Tibial nerve (tissue), 4 donors: ENCODE measurements at places on chromosomes 2 and 18. TPM values are rescaled to one million over a fixed set of nuclear protein-coding genes. Genes with fewer than 3 reads are reported as not detected.
A peak's percentile ranks its signal among the peaks of the same experiment; 100 is the strongest.

GRCh38 chr2:119567292-119567691 is 23.0 kb downstream of the CFAP221 start:
- DNase-seq: no peak
- no peak overlapping the region for H3K27ac ChIP-seq
- no peaks in the 10 kb centered on the region for H3K36me3 ChIP-seq
- no peaks in the 10 kb centered on the region for H3K4me1 ChIP-seq
- no peak overlapping the region for H3K4me3 ChIP-seq

DNA sequence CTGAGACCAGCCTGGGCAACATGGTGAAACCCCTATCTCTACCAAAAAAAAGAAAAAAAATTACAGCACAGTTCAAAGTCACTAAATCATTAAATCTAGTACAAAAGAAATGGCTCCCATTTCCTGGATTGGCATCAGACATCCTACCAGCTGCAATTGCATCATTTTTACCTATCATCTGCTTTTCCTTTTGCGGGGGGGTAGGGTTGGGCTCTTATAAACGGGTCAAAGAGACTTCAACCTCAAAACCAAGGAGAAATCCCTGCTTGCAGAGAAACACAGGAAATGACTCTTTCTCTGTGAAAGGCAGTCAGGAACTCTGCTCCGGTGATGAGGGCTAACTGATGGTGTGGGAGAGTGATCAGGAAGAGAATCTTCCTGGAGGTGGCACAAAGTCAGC is 45.3 kb upstream of the RFX8 start:
- H3K36me3 ChIP-seq: no peaks in the 10 kb centered on the region
- no peak overlapping the region for H3K4me3 ChIP-seq
- no peaks in the 10 kb centered on the region for H3K27me3 ChIP-seq
- H3K27ac ChIP-seq: no peak overlapping the region
- peaks cover 8% of the 10 kb centered on the region for H3K4me1 ChIP-seq

TRABD2A gene
- total RNA-seq: not detected

GRCh38 chr2:66899648-66900047 is 464.7 kb downstream of the MEIS1 start:
- H3K27me3 ChIP-seq: no peaks in the 10 kb centered on the region
- H3K27ac ChIP-seq: no peak overlapping the region
- DNase-seq: no peak
- H3K4me3 ChIP-seq: no peak overlapping the region
- no peaks in the 10 kb centered on the region for H3K36me3 ChIP-seq

DNA sequence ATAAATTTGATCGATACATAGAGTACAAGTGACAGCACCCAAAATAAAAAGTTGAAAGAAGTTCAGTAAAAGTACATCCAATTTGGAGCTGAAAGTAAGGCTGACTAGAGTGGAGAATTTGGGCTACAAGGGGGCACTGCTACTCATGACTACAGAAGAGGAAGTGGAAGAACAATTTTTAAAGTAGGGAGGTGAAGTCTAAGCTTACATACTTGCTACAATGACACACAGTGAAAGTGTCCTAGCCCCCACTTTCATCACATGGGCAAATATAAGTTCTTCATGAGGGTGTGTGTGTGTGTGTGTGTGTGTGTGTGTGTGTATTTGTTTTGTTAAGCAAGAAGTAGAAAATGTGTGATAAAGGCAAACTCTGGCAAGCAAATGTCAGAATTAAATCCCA is 45.7 kb downstream of the MAP3K2 start:
- H3K27ac ChIP-seq: no peak overlapping the region
- peaks cover 18% of the 10 kb centered on the region for H3K36me3 ChIP-seq
- no peaks in the 10 kb centered on the region for H3K27me3 ChIP-seq
- no peaks in the 10 kb centered on the region for H3K4me1 ChIP-seq

DNA sequence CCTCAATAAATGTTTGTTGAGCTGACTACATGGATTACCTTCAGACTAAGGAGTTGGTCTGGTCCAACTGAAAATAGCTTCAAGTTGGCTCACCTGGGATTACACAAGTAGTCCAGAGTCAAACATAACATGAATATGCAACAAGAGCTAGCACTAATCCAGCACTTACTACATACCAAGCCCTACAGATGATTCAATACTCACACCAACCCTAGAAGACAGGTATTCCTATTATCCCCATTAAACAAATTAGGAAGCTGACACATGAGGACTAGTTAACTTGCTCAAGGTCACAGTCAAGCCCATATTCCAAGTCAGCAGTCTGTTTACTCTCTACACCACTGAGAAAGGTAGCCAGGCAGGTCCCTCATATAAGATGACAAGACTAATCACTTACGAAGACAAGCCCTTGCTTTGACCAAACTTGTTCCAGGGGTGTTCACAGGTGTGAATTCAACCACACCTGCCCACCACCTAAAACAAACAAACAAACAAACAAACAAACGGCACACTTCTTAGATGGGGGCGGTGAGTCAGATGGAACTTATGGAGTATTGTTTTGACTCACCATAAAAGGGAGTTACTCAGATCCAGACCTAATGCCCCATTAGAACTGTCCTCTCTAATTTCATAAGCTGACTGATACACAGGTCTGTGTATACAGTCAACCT is 29.1 kb downstream of the TMEM131 start:
- H3K4me1 ChIP-seq: peaks cover 24% of the 10 kb centered on the region
- no peak for DNase-seq
- H3K27me3 ChIP-seq: no peaks in the 10 kb centered on the region
- H3K27ac ChIP-seq: no peak overlapping the region

- H3K4me1 ChIP-seq: peaks cover 11% of the 10 kb centered on the region
- no peak overlapping the region for H3K4me3 ChIP-seq
- no peak for DNase-seq
These were observed 2.0 kb downstream of the DNAJC27 start for GRCh38 chr2:24969784-24970183.

GRCh38 chr2:198591586-198591985 is 787.2 kb downstream of the PLCL1 start:
- H3K4me1 ChIP-seq: no peaks in the 10 kb centered on the region
- no peaks in the 10 kb centered on the region for H3K36me3 ChIP-seq
- H3K27ac ChIP-seq: no peak overlapping the region
- H3K27me3 ChIP-seq: no peaks in the 10 kb centered on the region
- no peak overlapping the region for H3K4me3 ChIP-seq
- no peak for DNase-seq

GRCh38 chr18:45876161-45876560 is 50.7 kb downstream of the SIGLEC15 start:
- H3K27me3 ChIP-seq: no peaks in the 10 kb centered on the region
- no peak overlapping the region for H3K27ac ChIP-seq
- no peaks in the 10 kb centered on the region for H3K4me1 ChIP-seq

TSPYL6 gene
- 1.7 TPM for total RNA-seq

DHRS9 gene
- 0.21 TPM for total RNA-seq

DNA sequence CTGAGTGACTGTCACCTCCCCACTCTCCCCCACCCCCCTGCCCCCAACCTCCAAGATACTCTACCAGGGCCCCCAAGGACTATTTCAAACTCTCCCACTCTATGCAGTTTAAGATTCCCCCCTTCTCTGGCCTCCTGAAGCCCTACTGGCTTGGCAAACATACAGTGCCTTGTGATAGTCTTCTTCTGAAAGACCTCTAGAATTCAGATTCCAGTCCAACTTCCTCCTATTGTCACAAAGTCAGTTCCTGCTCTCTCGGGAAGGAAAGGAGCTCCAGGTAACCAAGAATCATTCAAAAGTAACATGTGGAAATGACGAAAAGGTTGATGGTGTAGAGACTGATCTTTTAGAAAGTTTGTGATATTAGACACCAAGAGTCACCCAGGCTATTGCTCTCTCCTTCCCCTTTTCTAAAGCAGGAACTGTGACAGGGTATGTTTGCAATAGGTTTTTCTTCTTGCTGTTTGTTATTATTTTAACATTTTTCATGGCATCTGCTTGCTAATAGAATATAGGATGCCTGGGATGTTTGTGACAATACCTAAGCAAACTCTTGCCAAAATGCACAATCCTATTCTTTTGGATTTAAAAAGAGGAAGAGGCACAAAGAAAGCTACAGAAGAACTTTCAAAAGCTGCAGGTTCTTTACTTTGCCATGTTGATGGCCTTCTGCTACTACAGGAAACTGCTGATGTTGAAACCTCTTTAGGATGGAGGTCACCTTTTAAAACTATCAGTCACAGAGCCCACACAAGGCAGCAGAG is 93.5 kb upstream of the MGAT4A start:
- H3K4me3 ChIP-seq: no peak overlapping the region
- no peak for DNase-seq
- no peaks in the 10 kb centered on the region for H3K36me3 ChIP-seq

DTYMK gene
- 22.0 TPM for total RNA-seq

LRRTM4 gene
- 8.1 TPM for total RNA-seq

DNA sequence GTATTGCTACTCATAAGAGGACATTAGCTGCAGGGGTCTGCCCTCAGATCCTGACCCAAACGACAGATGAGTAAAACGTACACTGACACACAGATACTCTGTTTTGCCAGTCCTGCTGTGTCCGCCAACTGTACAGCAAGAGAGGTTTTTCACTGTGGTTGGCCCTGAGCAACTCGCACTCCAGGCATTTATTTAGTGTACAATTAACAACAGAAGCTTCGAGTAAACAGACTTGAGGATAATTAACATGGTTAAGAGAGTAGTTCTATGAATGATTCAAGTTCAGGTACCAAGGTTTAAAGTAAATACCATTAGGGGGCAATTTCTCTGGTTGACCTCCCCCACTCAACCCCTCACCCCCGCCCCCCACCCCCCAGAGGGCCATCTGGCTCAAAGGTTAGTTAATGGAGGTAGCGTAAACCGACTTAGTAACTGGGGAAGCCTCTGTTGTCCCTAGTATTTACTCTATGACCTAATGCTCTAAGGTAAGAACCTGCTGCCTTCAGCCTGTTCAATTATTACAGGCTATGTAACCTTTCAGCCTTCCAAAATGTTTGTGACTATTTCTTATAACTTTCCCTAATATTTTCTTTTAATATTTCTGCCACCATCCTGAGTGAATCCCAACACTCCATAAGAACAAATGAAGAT is 103.9 kb upstream of the XIRP2 start:
- no peak overlapping the region for H3K27ac ChIP-seq
- H3K4me3 ChIP-seq: no peak overlapping the region
- H3K4me1 ChIP-seq: no peaks in the 10 kb centered on the region
- no peaks in the 10 kb centered on the region for H3K27me3 ChIP-seq

GRCh38 chr2:156437931-156438410 is 1.8 kb downstream of the GPD2 start:
- H3K27me3 ChIP-seq: no peaks in the 10 kb centered on the region
- peak overlapping the region; percentile 99 for H3K27ac ChIP-seq
- H3K4me3 ChIP-seq: no peak overlapping the region

DNA sequence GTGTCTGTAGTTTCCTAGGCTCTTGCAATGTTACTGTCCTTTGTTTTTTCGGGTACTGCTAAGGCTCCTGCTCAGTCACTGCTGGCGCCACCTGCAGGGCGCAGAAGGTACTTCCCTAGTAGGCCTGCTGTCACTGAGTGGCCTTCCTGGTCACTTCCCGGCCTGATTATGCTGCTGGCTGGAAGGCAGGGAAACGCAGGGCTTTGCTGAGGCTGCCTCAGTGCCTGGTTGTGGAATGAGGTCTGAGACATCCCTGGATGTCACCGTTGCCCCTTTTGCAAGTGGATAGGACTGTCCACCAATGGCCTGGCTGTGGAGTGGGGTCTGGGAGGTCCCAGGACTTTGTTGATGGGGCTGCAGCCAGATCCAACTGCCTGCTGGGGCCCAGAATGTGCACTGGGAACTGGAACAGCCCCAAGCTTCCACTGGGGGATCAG is 13.1 kb downstream of the DAW1 start:
- no peaks in the 10 kb centered on the region for H3K36me3 ChIP-seq
- H3K27me3 ChIP-seq: no peaks in the 10 kb centered on the region
- H3K27ac ChIP-seq: no peak overlapping the region
- H3K4me1 ChIP-seq: no peaks in the 10 kb centered on the region
- no peak overlapping the region for H3K4me3 ChIP-seq

C2orf78 gene
- not detected for total RNA-seq

DNA sequence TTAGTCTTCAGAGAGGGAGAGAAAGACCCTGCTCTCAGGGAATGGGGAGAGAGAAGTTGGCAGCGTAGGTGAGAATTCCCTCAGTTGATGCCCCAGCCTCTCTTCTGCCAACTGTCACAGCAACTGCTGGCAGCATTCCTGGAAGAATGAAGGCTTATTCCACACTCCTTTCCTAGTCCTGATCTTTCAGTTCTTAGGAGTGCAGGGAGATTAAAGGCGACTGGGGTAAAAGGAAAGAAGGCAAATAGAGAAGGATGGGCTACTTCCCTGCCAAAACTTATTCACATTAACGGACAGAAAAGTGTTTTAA is 65.9 kb upstream of the ACAA2 start:
- no peak overlapping the region for H3K27ac ChIP-seq
- DNase-seq: no peak
- no peaks in the 10 kb centered on the region for H3K36me3 ChIP-seq
- no peaks in the 10 kb centered on the region for H3K4me1 ChIP-seq

DNA sequence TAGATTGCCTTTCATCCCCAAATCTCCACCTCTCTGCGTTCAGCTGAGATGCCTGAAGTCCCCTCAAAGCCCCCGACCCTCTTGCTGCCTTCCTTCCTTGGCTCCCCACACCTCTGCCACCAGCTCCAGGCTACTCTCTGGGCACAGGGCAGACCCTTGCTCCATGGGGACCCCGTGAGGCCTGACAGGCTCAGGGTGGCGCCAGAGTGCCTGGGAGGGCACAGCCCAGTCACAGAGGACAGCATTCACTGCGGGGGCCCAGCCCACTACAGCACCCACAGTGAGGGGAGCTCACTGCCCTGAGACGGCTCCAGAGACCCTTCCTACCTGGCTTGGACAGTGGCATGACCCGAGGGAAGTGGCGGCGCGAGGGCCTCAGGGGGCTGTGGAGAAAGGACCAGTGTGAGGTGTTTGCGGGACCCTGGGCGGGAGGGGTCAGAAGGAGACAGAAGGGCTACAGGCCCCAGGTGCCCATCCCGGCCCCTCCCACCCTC is 51.0 kb downstream of the AQP12A start:
- no peak overlapping the region for H3K4me3 ChIP-seq
- H3K27ac ChIP-seq: no peak overlapping the region
- no peaks in the 10 kb centered on the region for H3K4me1 ChIP-seq
- peaks cover 52% of the 10 kb centered on the region for H3K36me3 ChIP-seq
- H3K27me3 ChIP-seq: no peaks in the 10 kb centered on the region

- no peak for DNase-seq
- no peaks in the 10 kb centered on the region for H3K36me3 ChIP-seq
- no peak overlapping the region for H3K4me3 ChIP-seq
- H3K27me3 ChIP-seq: no peaks in the 10 kb centered on the region
- H3K27ac ChIP-seq: no peak overlapping the region
These were observed 29.7 kb downstream of the CCDC141 start for GRCh38 chr2:179020156-179020750.

TXNL4A gene
- total RNA-seq: 34.9 TPM

- H3K27me3 ChIP-seq: no peaks in the 10 kb centered on the region
- H3K4me3 ChIP-seq: no peak overlapping the region
- no peak overlapping the region for H3K27ac ChIP-seq
These were observed 17.3 kb upstream of the FEZ2 start for GRCh38 chr2:36615222-36615621.

- H3K4me1 ChIP-seq: no peaks in the 10 kb centered on the region
- peak overlapping the region; percentile 61 for H3K4me3 ChIP-seq
- no peaks in the 10 kb centered on the region for H3K27me3 ChIP-seq
- no peaks in the 10 kb centered on the region for H3K36me3 ChIP-seq
- H3K27ac ChIP-seq: no peak overlapping the region
- DNase-seq: no peak
These were observed 2.4 kb upstream of the CELF4 start for GRCh38 chr18:37567994-37568359.

REEP1 gene
- 2.1 TPM for total RNA-seq

GRCh38 chr2:5538772-5539171 is 153.4 kb upstream of the SOX11 start:
- no peak overlapping the region for H3K4me3 ChIP-seq
- H3K36me3 ChIP-seq: no peaks in the 10 kb centered on the region
- no peak overlapping the region for H3K27ac ChIP-seq
- no peaks in the 10 kb centered on the region for H3K4me1 ChIP-seq
- DNase-seq: no peak
